ENCODE measurements at places on chromosomes 2 and 18.

DNA sequence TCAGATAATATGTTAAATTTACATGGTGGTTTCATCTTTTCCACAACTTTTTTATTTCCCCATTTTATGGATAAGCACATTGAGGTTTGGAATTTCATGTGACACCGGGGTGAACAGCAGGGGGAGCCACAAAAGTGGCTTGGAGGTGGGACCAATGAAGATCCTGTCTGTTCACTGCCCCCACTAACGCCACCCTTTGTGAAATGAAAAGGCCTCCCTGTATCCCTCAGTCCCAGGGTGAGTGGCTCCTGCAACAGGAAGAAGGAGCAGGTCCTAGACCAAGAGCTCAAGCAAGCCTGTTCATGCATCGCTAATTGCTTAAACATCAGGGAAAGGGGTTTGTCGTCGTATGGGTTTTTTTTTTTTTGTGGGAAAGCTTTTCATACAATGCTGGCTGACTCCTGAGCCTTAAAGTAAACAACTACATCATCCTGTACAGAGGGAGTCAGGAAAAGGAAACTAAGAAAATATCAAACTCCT is 267.8 kb upstream of the EPAS1 start:
- no peak for DNase-seq

DNA sequence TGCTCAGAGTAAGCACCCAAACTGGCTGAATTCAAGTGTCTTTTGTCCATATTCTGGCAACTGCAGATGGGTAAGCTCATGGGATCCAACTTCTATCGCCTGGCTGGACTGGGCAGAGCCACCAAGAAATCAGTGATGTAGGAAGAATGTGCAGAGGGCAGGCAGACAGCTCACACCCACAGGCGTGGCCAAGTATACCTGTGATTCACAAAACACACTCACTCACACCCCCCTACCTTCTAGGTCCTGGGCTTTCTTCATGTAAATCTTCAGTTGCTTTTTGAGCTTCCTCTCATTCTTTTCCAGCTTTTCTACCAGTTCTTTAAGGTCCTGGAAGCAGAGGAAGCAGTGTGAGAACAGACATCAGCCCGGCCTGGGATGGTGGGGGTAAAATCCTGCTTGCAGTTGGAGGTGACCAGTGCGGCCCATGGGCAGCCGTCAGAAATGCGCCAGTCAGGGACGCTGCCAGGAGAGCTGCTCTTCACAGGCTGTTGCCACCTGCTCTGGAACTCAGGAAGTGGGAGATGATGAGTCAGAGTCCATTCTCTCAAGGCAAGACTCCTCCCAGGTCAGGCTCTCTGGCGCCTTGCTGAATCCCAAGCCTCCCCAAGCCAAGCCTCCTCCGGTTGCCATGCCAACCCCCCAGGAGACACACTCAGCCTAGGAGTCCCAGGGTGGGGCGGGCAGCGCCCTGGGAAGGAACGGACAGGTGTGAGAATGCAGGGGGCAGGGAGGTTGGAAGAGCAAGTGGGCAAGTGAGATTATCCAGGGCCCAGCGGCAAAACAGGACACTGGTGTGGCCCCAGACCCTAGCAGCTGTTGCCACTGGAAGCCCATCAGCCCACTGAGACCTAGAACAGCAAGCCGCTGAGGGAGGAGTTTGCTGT is 36.2 kb upstream of the ACAA2 start:
- peak; percentile 89 for DNase-seq

GRCh38 chr2:225911019-225911418 is 511.5 kb downstream of the NYAP2 start:
- DNase-seq, result no peak

DNA sequence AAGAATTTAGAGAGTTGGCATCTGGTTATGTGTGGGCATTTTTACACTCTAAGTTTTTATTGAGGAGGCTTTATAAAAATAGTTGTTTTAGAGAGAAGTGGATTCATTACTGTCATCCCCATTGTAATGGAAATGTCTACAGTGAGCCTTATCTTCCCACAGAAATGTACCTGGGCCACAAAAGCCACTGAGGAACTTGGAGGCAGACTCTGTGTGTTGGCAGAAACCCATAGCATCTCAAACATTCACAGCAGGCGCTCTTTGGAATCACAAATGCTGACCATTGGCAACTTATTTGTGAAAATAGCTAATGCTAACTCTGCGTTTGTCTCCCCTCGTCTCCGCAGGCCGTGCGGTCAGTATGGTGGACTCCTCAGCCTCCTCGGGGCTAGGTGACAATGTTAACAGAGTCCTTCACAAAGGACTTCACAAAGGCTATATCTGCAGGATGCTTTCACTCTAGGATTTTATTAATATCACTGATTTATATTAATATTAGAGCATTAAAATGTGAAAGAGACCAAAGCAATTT is 689.1 kb upstream of the POU3F3 start:
- DNase-seq, result no peak

- DNase-seq, result no peak
Observed at GRCh38 chr2:230324503-230324902, 2.5 kb upstream of the SP140L start.

DNA sequence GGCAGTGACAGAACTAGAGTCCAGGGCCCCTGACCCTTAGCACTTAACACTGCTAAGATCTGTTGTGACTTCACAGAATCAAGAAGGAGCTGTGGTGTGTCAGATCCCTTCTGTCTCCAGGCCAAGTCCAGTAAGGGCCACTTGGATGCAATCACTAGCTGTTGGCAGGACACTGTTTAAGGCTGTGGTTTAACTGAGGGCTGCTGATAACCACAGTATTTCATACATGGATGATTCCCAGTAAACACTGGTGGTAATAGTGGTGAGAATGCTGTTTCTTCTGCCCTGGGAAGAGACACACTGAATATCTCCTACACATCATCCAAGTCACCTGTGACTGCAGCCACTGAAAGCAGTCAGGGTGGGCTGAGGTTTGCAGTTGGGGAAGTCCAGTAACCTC is 77.7 kb upstream of the FBXO11 start:
- DNase-seq, result no peak

DNA sequence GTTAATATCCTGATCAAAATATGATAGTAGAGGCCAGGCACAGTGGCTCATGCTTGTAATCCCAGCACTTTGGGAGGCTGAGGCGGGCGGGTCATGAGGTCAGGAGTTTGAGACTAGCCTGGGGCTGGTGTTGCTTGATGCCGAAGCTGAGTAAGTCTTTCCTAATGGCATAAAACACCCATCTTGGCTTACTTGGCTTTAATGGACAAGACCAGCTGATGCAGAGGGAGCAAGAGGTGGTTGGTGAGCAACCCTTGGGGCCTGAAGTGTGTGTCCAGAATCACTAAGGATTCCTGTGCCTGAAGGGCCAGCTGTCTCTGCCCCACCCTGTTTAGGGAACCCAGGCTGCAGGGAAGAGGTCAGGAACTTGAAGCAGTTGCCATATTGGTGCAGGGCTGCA is 217.2 kb downstream of the ARL4C start:
- DNase-seq, result no peak
